Lung microvascular endothelial cell (primary cell): ENCODE measurements at places on chromosomes 2 and 18.

DNA sequence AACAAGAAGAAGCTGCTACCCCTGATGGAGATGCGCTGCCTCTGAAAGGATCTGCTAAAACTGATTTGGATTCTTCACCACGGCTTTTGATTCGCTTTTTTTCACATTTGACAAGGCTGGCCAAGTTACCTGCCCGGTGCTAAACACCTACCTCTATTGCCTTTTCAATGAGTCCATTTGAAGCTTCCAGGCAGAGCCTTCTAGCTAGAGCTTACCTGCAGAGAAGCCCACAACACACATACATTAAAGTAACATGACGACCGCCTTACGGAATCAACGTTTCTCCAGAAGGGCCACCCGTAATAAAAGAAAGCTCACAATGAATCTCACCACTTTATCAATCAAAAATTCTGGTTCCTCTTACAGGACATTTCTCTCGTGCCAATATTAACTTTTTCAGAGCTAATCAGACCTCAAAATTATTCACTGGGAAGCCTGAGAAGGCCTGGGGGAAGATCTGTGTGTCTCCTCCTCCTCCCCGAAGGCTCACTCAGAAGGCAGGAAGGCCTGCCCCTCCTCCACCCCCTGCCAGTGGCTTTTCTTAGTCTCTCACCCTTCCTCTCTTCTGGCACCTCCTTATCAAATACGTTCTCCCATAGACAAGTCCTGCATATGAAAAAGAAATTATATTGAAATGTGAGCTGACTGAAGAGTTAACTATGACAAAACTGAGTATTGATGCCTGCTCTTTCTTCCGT is 171.0 kb downstream of the DNER start:
- DNase-seq: no peak

DNA sequence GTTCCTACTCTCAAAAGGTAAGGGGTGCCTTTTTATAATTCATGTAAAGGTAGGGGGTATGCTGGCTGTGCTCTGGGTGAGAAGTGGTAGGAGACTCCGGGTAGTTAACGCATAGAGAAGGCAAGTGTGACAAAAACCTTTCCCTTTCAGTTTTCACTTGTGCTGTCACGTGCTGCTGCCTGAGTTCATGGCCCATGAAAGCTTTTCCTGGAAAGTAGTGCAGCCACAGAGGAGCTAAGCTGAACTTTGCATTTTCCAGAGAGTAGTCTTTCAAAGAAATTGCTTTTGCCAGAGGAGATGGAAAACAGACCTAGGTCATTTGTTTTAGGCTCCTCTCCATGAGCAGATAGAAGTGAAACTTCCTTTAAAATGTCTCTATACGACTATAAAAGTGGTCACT is 44.7 kb downstream of the THSD7B start:
- no peak for DNase-seq

GRCh38 chr2:172228177-172228808 is 125.6 kb upstream of the DLX2 start:
- DNase-seq: no peak

DNA sequence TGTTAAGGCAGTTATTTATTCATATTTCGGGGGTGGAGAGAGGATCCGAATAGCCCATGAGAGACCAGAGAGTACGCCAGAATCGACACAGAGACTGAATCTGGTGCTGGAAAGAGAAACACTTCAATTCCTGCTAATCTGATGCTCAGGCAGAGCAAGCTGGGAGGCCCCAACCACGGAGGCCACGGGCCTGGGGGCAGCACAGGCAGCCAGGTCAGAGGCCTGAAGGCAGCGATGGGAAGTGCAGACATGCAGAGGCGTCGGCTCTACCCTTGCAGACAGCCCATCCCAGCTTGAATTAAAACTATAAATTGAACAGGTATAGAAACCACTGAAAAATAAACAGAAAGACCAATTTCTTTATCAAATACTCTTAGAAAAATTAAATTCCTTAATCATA is 50.6 kb downstream of the PXDN start:
- no peak for DNase-seq

DNA sequence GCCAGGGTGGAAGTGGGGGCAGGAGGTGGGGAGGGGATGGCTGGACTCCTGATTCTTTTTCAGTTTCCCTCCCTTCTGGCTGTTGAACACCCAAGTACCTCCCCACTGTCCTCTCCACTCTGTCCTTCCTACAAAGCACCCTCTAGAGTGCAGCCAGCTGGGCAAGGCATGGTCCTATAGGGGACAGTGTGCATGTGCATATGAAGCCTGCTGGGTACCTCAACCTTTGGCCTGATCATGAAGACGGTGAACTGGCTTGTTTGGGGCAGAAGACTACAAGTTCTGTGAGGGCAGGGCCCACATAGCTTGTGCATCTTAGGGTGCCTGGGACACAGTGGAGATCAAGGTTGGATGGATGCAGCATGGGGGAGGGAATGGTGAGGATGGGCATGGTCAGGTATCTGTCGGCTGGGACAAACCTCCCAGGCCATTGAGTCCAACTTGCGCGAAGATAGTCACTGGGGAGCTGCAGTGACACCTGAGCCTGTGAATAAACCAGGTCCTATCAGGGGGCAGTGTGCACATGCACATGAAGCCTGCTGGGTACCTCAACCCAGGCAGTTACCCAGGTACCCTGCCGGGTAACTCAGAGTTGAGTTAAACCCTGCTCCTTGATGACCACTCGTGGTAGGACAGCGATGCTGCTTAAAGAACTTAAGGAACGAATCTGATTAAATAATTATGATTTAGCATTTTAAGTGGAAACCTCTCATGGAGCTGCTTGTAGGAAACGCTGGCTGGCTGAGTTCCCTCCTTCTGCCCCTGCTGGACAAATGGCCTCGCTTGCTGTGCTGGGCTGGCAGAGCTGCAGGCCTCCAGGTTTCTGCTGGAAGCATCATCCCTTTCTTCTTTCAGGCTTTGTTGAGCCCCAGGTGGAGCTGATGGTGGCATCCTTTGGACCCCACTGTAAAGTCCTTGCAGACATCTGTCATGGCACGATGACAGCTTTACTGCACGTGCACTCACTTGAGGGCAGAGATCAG is 84.0 kb downstream of the POLR1A start:
- no peak for DNase-seq

DNA sequence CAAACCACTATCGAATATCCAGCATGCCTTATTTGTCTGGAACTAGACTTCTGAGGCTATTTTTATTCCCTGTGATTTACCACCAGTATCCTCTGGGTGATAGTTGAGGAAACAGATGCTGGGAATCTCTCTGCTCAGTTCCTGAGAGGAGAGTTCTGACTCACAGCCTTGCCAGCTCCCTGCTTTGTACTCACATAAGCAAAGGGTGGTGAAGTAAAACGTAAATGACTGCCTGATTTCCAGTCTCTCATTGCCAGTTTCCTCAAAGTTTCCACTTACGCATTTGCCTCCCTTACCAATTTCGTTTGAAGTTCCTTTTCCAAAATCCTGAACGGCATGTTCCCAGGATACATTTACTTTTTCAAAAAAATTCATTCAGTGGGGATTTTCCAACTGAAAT is 69.2 kb upstream of the HNRNPA3 start:
- peak; percentile 95 for DNase-seq

DNA sequence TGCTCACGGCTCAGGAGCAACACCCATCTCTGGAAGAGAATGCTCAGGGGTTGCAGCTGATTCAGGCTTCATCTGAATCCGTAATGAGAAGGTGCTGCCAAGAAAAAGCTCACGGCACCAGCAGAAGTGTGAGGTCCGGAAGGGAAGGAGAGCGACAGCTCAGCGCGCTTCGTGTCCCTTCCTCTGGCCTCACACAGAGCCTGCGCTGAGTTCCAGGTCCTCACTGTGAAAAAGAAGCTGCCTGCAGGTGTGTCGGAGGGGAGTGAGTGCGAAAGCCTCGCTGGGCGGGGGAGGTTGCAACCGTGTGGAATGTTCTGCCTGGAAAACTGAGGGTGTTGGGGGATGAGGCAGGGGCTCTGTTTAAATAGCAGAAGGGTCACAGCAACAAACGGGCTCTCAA is 76.2 kb upstream of the TWIST2 start:
- DNase-seq: no peak

DNA sequence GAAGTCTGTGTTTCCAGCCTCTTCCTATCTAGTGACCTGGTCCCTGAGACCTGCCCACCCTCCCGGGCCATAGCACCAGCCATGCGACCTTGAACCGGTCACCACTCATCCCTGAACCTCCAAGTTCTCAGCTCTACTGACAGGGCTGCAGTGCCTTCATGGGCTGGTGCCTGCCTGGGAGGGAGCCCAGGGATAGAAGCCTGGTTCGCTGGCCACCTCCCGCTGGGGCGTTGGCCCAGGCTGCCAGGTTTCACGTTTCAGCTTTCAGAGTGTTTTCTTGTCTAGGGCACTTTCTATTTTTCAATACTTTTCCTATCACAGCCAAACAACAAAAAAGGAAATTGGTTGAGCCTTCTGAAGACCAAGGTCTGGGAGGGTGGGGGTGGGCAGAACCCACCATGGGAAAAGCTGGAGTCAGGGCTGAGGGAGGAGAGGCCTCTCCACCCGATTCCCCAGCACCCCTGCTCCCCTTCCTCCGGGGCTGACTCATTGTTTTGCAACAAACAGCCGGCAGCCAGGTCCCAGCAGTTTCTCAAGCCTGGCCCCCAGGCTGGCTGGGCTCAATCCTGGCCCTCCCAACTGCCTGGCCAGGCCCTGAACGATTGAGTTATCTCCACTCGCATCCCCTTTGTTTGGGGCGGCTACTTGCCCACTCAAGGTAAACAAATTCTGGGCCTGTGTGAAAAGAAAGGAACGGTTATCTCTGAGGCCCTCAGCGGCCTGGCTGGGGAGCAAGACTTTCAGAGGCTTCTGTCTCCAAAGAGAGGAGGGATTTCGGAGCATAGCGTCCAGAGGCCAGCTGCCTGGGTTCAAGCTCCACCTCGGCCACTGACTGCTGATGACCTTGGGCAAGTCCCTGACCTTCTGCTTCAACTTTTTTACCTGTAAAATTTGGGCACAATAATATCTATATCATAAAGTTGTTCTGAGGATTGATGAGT is 47.5 kb downstream of the ZFP36L2 start:
- DNase-seq: peak; percentile 92

- no peak for DNase-seq
Observed at GRCh38 chr2:234839285-234839684, 112.5 kb upstream of the SH3BP4 start.

GRCh38 chr18:55097456-55098170 is 138.4 kb upstream of the CCDC68 start:
- peak; percentile 83 for DNase-seq

DNA sequence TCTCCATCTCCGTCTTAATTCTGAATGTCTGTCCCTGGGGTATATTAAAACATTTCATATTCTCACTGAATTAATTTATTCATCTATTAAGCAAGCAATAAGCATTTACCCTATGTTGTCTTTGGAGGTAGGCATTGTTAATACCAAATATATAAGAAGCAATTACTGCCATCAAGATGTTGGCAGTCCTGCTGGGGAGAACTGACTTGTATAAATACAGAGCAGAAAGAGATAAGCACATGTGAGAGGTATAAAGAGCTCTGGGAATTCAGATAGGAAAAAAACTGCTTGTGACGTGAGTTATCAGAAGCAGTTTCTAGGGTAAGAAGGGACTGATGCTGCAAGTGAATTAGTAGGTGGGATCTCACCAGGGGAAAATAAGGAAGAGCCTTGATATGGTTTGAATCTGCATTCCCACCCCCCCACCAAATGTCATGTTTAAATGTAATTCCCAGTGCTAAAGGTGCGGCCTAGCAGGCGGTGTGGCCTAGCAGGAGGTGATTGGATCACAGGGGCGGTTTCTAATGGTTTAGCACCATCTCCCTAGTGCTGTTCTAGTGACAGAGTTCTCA is 286.8 kb downstream of the RAD51AP2 start:
- no peak for DNase-seq

- peak; percentile 15 for DNase-seq
Observed at GRCh38 chr18:31396796-31397612, 20.4 kb downstream of the DSG4 start.

DNA sequence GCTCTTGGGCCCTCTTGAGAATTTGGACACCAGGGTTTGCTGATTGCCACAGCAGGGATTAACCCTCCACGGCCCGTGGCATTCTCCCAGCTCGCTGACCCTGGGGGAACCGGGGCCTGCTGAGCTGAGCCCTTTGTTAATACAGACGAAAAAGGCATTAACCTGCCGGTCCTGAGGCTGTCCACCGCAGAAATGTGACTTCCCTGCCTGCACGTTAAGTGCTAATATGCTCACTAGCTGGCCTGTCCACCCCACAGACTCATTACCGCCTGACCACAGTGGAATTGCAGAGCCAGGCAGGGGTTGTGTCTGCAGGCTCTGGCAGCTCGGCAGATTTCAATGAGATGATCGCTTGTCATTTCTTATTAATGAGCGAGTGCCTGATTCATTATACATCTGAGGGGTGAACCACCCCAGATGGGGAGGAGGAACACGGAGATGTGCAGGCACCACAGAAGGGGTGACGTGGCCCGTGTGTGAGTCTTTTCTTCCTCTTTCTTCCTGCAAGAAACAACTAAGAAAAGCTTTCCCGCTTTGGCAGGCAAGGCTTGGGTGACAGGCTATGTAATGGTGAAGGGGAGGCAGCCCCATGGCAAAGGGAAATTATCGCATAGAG is 126.0 kb downstream of the GLI2 start:
- peak; percentile 10 for DNase-seq

- DNase-seq: no peak
Observed at GRCh38 chr2:148909114-148909513, 34.1 kb downstream of the KIF5C start.

- no peak for DNase-seq
Observed at GRCh38 chr18:32439241-32439640, 31.4 kb downstream of the GAREM1 start.

- peak; percentile 8 for DNase-seq
Observed at GRCh38 chr18:42080340-42080739, 125.3 kb downstream of the PIK3C3 start.

DNA sequence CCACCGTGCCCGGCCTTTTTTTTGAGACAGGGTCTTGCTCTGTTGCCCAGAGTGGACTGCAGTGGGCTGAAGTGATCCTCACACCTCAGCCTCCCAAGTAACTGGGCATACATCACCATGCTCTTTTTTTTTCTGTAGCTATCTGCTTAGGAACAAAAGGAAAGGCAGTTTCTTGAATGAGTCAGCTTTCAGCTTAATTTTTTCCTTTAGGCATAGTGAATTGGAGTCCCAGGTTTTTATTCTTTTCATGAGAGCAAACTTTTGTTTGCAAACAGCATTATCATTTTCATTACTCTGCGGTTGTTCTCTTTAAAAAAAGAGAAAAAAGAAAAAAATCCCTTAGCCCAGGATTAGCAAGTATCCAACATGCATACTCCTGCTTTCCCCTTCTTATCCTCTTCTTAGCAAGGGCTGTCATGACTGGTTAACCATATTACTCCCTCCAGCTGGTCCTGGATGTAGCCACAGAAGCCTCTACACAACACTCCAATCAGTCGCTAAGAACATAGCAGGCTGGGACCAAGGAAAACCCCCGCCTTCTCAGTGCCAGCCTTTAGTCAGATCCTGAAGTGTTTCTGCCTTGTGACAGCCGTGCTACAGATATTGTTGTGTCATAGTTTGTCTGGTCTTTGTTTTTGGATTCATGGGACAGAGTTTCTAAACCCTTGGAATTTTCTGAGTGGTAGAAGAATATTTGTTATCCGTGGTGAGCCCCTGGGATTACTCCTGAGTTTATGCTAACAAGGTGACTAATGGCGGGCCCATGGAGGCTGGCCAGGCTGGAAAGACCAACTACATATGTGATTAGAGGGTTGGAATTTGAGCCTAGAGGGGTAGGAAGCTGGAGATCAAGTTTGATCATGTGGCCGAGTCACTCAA is 23.3 kb upstream of the ST3GAL5 start:
- DNase-seq: no peak
